AG20443 (cell line): ENCODE measurements at places on chromosomes 1 and 21.

DNA sequence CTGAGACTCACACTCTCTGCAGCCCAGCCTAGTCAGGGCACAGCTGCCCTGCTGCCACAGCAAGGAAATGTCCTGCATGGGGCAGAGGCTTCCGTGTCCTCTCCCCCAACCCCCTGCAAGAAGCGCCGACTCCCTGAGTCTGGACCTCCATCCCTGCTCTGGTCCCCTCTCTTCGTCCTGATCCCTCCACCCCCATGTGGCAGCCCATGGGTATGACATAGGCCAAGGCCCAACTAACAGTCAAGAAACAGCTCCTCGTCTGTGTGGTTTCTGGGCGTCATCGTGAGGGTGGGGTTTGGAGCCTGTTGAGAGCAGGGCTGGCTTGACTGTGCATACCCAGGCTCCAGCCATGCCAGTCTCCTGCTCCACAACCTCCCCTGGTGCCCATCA, 19.5 kb downstream of the FAAH start:
- DNase-seq, result peak; percentile 43

DNA sequence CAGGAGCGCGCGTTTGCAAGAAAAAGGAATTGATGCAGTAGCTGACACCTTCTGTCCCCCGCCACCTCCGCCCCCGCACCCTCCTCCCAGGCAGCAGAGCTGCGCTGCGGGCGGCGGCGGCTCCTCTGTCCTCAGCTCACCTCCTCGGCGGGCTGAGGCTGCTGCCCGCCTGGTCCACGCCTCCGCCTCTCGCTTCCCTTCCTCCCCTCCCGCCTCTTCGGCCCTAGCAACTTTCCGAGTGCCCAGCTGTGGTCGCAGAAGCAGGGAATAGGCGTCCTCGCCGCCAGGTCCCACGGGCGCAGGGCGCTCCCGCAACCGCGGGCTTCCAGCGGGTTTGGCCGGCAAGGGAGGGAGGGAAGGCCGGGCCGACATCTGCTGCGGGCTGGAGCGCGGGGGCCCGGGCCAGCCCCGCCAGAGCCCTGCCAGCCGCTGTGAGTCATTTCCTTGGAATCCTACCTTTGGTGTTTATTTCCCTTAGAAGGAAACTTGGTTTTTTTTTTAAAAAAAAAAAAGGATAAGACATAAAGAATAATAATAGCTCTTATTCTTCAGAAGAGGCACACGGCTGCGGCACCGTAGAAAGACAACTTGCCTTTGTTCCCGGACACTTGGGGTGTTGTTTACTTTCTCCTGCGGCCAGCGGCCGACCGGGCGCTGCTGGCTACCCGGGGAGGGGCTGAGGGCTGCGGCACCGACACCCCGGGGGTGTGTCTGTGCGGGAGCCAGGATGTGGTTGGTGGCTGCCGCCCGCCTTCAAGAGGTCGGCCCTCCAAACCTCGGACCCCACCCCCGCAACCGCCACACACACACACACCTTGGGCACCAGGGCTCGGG, 1.1 kb downstream of the SERTAD4 start:
- DNase-seq, result peak; percentile 75

- no peak for DNase-seq
These were observed 5.2 kb downstream of the RGL1 start for GRCh38 chr1:183810121-183810520.

DNA sequence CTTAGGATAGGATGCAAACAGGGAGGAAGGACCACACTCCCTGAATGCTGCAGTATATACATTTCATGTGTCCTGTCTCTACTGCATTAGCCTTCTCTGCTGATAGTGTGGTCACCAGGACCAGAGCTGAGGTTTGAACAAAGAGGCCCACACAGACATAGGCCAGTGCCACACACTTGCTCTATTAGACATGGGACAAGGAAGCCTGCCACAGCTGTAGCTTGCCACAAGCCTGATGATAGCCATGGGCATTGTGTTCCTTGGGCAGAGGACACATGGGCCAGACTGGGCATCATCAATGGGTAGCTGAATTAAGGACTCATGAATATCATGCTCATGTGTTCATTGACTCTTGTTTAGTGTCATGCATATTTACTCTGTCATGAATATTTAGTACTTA, 10.4 kb downstream of the CAMSAP2 start:
- DNase-seq, result no peak

DNA sequence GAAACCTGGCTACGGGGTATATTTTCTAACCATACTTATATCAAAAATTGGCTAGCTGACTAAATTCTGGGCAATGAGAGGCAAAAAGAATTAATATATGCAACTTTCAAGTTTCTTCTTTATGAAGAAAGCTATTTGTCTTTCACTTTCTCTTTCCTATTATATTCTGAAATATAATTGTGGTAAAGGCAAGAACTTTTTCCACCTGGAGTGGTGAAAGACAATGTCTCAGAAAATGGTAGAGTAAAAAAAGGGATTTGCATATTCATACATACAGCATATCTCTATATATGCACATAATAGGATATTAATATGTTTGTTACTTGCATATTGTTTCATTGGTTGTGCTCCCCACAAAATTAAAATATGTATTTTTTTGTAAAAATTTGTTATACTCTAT, 793.8 kb downstream of the PLA2G4A start:
- DNase-seq, result no peak

- no peak for DNase-seq
These were observed 9.6 kb downstream of the ACTRT2 start for GRCh38 chr1:3030663-3031381.

GRCh38 chr1:94739521-94740061, 80.6 kb upstream of the SLC44A3 start:
- peak; percentile 85 for DNase-seq

DNA sequence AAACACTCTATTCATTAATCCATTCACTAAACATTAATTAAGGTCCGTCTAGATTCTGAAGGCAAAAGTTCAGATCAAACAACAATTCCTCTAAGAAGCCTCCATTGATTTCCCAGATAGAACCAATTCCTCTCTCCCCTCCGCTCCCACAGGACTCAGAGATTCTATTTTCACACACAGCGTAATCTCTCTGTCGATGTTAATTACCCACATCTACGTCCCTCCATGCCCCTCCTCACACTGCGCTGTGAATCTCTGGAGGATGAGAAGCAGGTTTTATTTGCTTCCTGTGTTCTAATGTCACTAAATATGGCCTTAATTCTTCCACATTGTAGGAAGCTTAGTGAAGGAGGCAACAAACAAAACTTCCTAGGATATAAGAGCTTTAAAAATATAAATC, 306.7 kb downstream of the DSCAM start:
- DNase-seq, result no peak

GRCh38 chr1:16117936-16118335, 37.9 kb downstream of the EPHA2 start:
- no peak for DNase-seq

DNA sequence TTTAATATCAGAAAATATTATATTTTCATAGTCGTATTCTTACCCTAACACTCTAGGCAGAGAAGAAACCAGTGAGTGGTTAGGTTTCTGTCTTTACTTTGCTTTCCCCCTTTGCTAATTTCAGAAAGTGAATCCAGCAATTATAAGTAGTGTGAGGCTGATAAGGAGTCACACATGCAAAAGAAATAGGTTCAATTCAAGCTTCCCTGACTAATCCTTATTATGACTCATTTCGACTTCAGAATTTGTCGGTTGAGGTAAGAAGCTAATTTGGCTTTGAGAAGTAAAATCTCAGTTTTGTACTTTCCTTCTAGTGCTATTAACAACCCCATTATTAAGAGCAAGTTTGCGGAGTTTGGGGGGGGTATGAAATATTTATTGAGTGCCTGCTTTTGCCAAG, 22.4 kb downstream of the ESRRG start:
- DNase-seq, result no peak

DNA sequence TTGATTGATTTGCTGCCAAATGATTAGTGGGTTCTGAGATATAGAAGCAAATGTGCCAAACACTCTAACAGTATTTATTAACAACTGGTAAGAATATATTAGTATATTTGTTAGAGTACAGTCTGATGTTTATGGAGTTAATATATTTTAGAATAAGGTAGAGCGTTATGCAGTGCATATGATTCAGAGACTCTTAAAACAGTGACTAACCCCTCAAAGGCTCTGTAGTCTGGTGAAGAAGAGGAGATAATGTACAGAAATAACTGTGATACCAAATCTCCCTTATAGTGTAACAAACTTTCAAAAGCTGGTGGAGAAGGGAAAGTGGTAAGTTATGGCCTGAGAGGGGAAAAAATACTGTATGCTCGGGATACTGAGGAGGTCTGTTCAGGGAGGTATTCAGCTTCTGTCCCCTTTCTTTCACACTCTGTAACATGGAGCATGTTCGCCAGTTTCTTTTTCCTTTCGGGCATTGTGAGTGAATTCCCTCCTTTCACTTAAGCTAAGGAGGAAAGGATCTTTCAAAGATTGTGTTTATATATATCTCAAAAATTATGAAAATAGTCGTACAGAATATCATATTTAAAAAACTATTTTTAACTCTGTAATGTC, 121.2 kb downstream of the ADGRL2 start:
- no peak for DNase-seq

DNA sequence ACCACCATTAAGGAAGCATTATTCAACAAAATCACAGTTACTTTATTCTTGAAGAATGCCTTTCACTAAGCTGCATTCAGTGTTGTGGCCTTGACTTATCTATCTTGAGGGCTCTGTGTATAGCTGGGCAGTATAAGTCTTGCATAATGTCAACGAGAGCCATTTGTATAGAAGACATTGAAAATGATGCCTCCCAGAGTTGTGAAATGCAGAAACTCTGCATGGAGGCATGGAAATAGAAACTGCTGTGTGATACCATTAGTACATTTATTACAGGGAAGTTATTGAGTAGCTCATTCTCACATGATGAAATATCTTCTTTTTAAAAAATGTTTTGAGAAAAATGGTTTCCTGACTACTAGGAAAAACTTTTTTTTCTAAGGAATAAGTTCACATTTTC, 111.4 kb upstream of the SNX7 start:
- DNase-seq, result no peak

GRCh38 chr1:200082329-200082728, 54.8 kb downstream of the NR5A2 start:
- DNase-seq, result no peak

DNA sequence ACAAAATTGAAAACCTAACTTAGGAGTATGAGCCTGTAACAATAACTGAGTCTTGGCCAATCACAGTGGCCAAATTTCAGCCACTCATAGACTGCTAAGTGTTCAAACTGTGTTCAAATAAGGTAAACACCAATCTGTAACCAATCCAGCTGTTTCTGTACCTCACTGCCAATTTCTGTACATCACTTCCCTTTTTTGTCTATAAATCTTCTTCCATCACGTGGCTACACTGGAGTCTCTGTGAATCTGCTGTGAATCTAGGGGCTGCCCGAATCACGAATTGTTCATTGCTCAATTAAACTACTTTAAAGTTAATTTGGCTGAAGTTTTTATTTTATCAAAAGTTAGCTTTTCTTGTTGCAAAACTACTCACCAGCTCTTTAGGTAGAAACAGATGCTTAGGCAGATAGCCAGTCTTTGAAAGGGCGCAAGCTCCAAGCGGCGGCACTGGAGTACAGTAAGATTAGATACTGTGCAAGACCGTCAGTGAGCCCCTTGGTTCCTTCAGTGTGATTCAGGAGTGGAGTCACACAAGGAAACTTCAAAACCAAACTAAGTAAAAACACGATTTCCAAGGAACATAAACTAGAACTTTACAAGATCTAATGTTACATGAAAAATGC, 43.2 kb upstream of the ADGRL2 start:
- DNase-seq, result no peak

DNA sequence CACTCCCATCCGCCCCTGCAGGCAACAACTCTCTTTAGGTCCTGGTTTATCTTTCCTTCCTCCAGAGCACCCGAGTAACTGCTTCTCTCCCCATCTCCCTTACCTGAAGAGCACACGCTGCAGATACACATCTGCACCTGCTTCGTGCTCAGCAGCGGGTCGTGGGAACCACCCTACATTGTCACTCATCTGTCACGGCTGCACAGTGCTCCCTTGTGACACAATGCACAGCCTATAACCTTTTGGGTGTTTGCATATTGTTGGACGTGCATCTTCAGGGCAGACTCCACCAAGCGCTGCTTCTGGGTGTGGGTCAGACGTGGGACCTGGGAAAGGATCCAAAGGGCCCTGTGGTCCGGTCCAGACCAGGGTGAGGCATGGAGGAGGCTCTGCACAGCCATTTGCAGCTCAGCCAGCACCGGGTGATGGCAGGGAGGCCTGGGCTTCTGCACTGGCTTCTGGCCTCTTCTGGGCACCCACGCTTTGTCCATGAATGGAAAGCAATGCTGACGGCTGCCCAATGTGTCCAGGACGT, 42.5 kb downstream of the WDR4 start:
- peak; percentile 9 for DNase-seq

DNA sequence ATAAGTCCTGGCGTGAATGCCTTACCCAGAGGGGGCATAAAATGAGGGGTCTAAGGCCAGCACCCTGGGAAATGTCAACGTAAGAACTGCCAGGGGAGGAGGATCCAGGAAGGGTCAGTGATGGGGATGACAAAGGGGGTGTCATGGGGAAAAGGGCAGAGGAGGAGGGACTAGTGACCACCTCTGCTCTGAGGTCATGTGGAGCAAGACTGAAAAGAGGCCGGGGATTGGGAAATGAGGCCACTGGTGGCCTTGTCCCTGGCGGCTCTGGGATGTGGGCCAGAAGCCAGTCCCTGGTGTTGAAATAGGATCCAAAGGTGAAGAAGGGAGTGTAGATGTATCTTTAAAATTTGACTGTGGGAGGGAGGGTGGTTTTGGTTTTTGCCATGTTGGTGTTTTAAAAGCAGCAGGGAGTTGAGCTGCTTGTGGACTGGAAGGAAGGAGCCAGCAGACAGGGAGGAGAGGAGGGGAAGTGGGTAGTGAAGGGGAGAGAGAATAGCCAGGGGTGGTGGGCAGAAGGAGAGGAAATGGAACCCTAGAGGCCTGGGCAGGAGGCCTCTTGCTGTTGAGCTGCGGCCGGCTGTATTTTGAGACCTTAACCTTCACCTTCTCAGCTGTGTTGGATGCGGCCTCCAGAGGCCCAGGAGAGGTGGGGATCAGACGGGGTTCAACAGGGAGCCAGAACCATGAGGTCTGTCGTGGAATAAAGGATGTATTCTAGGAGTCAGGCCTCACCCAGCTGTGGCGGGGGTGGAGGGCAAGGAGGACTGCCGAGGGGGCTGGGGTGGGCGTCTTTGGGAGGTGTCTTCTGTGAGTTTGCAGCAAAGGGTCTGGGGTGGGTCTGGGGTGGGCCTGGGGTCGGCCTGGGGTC, 92.5 kb downstream of the DHRS3 start:
- peak; percentile 52 for DNase-seq

- DNase-seq, result peak; percentile 7
These were observed 460.6 kb downstream of the DSCAM start for GRCh38 chr21:40386294-40386911.

- DNase-seq, result no peak
These were observed 82.5 kb downstream of the DESI2 start for GRCh38 chr1:244735404-244735803.

- DNase-seq, result no peak
These were observed 289.9 kb downstream of the DPYD start for GRCh38 chr1:97630948-97631347.

- peak; percentile 62 for DNase-seq
These were observed 21.1 kb downstream of the TBX19 start for GRCh38 chr1:168301664-168302320.

- DNase-seq, result no peak
These were observed 28.6 kb upstream of the NEK2 start for GRCh38 chr1:211703812-211704537.

- no peak for DNase-seq
These were observed 309.5 kb downstream of the CTH start for GRCh38 chr1:70720521-70720920.
